Cardiac muscle cell (in vitro differentiated cells and primary cell): ENCODE measurements at places on chromosomes 2 and 18.

- DNase-seq = no peak
These were observed 109.7 kb upstream of the GLI2 start for GRCh38 chr2:120625865-120626560.

GRCh38 chr2:16067866-16068551 lies 127.7 kb downstream of the MYCN start:
- no peak for DNase-seq

- DNase-seq = no peak
These were observed 803.2 kb upstream of the POU3F3 start for GRCh38 chr2:104050656-104051242.

- no peak for DNase-seq
These were observed 157.9 kb upstream of the TTC39C start for GRCh38 chr18:23856466-23857163.

- no peak for DNase-seq
These were observed 1202.8 kb downstream of the CNTNAP5 start for GRCh38 chr2:125227843-125228392.

DNA sequence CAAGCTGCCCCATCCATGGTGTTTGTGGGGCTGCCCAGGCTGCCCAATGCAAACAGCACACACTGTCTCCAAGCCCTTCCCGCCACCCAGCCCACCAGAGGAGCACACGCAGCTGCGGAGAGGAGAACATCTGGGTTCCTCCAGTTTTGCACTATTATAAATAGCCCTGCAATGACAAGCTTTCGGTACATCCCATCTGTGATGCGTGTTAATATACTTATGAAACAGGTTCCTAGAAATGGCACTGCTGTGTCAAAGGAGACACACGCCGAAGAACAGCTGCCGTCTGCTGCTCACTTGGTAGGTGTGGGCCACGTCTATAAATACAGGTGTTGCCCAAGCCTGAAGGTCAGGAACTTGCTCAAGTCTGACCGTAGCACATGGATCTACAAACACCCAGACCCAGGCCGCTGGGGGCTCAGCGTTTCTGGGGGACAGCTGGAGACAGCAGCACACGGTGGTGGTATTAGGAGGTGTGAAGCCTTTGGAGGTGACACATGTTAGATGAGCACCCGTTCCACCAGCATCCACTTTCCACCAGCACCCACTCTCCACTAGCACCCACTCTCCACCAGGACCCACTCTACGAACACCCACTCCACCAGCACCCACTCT lies 34.3 kb downstream of the PXDN start:
- no peak for DNase-seq

- no peak for DNase-seq
These were observed 16.1 kb downstream of the HJURP start for GRCh38 chr2:233838251-233838650.

- no peak for DNase-seq
These were observed 164.9 kb downstream of the INHBB start for GRCh38 chr2:120510751-120511395.

DNA sequence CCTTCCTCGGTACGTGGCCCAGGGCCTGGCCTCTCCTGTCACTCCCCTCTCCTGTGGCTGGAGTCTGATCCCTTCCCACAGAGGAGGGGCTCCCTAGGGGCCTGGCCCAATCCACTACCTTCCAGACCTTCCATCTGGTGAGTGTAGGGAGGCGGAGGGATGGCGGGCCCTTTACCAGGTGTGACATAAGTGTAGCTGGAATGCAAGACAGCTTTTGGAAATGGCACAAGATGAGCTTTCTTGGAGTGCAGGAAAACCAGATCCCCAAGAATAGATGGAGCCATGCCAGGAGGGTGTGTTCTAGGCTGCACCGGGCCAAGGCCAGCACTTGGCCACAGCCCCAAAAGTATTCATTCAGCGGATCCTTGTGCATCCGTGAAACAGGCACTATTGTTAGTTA lies 30.1 kb downstream of the IGFBP5 start:
- peak; percentile 68 for DNase-seq

DNA sequence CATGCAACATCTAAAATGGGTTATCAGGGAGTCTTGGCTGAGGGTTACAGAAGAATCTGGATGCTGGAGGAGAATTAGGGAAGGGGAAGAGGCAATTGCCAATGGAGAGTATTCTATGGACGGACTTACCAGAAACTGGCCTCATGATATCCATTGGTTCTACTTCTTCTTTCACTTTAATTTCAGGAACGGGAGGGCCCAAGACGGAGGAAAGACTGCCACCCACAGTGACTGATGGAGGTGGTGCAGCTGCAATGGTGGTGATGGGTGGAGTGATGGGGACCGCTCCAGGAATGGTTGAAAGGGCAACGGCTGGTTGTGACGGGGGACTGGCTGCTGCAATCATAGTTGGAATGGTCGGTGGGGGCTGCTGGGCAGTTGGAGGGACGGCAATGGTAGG lies 69.1 kb upstream of the AMMECR1L start:
- DNase-seq = no peak

DNA sequence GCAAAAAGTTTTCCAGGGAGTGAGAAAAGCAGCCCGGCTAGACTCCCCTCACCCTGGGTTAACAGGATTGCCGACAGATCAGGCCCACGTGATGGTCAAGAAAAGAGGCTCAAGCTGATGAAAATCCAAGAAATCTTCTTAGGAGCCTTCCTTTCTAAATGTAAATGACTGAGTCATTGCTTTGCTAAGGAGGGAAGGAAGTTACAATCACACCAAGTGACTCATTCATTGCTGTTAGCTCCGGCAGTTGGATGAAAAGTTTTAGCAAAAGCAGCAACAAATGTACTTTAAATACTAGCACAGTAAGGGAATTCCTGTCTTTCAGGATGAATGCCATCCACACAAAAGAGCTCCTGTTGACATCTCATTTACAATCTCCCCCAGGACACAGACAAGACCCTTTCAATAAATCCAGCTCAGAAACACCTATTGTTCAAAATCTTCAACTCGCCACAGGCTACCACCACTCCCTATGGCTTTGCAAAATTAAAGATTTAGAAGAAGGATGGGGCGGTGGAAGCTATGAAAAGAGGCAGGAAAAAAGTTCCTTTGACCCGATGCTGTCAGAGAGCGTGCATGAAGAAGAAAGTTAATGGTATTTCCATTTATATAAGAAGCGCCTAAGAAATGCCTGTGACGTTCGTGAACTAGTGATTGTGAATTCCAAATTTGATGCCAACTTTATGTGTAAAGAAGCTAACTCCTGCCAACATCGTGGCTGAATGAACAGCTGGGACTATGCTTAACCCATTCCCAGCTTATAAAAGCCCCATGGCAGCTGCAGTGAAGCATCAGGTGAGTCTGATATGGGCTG lies 153.7 kb downstream of the TGIF1 start:
- DNase-seq = peak; percentile 96

DNA sequence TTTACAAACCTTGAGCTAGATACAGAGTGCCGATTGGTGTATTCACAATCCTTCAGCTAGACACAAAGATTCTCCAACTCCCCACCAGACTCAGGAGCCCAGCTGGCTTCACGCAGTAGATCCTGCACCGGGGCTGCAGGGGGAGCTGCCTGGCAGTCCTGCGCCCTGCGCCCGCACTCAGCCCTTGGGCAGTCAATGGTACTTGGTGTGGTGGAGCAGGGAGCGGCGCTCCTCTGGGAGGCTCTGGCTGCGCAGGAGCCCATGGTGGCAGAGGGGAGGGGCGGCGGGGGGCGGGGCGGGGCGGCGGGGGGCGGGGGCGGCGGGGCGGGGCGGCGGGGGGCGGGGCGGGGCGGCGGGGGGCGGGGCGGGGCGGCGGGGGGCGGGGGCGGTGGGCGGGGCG lies 923.4 kb downstream of the SOCS6 start:
- no peak for DNase-seq

DNA sequence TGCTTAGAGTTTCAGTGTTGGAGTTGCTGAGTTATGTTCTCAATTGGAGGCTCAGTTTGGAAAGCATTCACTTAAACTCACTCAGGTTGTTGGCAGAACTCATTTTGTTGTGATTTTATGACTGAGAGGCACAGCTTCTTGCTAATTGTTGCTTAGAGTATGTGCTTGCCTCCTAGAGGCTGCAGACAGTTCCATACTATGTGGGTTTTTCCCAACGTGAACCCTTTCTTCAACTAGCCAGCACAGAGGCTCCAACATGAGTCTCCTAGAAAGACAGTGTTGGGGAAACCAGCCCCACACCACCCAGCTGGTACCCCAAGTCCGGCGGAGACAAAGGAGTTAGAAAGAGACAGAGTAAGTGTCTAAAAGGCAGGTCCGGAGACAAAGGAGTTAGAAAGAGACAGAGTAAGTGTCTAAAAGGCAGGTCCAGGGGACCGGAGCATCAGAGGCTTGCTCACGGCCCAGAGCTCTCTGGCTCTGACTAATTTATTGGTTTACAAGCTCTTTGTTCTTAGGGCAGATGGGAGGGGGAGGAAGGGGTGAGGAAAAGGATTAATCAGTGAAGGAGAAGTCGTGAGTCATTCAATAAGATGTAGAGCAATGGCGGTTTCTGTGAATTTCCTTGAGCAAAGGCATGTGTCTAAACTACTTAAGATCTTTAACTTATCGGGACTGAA lies 999.7 kb upstream of the LRRTM1 start:
- no peak for DNase-seq

DNA sequence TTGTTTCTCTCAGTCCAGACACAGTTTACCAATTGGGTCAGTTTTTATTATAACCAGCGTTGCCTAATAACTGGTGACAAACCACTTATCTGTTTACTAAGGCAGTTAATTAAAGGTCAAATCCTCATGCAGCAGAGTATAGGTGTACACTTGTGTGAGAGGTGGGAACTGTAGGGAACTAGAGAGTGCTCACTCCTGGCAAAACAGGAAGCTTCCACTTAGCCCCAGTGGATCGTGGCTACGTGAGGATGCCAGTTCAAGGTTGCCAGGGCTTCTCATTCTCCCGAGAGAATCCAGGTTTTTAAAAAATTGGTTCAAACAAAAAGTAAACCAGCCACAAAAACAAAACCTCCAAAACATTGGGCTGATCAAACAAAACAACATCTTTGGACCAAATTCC lies 8.1 kb downstream of the CYBRD1 start:
- no peak for DNase-seq

DNA sequence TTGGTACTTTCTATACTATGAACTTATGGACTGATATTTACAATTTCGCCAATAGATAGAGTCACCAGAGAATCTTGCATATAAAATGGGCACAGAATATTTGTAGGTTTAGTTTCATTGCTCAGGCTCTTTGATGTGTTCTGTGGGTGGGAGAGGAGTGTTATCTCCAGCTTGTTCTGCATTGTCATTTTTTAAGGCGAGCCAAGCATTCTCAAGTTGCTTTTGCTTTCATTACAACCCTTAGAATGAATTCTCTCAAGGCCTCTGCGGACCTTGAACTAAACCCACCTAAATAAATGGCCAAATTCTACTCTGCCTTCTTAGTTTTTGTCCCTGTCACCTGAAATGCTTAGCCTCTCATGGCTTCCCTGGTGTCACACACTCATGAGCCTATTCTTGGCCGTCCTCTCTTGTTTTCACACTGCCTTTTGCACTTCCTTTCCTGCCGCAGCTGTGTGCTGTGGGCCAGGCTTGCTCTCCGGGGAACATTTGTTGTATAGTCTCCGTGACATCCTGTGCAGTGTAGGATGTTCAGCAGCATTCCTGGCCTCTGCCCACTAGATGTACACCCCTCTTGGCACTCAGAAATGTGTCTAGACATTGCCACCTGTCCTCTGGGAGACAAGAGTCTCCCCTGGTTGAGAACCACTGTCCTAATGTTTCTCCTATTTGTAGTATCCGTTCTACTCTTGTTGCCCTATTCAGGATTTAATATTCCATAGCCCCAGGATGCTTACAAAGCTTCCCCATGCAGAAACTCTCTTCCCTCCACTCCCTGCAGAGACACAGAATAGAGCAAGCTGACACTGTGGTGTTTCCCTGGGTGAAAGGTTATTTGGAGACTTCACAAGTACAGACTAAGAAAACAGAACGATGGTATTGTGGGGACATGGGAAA lies 255.6 kb downstream of the PTPRM start:
- peak; percentile 34 for DNase-seq

DNA sequence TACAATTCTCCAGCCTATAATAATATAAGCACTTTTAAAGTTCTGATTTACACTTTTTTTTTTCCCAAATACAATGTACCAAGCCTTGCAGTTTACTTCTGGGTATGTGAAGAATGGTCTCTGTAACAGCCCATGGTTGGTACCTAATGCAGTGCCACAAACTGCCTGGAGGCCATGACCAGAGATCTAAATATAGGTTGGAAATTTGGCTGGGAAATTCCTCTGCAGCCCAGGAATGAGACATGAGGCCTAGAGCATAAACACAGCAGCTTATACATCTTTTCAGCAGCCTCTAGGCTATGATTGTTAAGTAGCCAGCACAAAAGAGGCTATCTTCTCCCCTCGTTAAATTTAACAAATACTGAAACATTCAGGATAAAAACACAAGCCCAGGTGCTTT lies 432.0 kb upstream of the FAM98A start:
- DNase-seq = no peak
